ENCODE measurements at places on chromosomes 4 and X.
A peak's percentile ranks its signal among the peaks of the same experiment; 100 is the strongest.

GRCh38 chr4:134201216-134202161 is at the start of gene PABPC4L:
TSS of gene PABPC4L (minus strand) at chr4:134201789. CDS start at chr4:134201019, 770 bp downstream.
- DNase-seq: peak; percentile 66

DNA sequence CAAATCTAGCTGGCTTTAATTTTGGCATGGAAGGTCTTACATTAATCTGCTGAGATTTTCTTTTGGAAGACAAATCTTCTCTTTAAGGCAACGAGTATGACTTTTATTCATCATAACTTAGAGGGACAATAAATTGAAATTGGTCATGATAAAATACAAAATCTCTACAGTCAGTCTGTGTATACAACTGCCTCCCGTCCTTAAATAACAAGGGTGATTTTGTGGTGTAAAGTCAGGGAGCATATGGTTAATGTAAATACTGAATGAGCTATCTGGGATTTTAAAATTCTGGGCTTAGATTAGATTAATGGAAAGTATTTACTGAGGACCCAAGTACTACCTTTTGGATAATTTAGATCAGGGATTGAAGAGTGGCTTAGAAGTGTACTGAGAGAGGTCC is 328.4 kb upstream of the HAND2 start:
- DNase-seq: no peak

- DNase-seq: no peak
Observed at GRCh38 chr4:14850455-14851097, 151.7 kb upstream of the CPEB2 start.

- no peak for DNase-seq
Observed at GRCh38 chrX:40087425-40088298, 10.1 kb downstream of the BCOR start.

DNA sequence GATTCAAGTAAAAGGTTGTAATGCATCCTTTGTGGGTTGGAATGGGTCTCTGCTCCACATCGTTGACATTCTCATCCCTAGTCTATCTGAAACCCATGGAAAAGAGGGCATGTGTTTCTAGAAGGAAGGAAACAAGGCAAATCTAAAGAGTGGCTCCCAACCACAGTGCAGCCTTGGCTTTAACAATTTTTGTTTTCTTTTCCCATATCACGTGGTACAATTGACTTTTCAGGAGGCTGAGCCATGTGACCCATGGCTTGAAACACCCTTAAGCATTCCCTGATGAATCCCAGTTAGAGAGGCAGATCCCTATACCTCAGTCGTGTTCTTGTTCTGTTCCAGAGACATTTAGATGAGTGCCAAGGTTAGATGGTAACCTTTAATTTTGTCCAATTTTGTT is 12.8 kb downstream of the DCUN1D4 start:
- DNase-seq: no peak

- DNase-seq: no peak
Observed at GRCh38 chr4:108546728-108547127, 73.6 kb upstream of the RPL34 start.

DNA sequence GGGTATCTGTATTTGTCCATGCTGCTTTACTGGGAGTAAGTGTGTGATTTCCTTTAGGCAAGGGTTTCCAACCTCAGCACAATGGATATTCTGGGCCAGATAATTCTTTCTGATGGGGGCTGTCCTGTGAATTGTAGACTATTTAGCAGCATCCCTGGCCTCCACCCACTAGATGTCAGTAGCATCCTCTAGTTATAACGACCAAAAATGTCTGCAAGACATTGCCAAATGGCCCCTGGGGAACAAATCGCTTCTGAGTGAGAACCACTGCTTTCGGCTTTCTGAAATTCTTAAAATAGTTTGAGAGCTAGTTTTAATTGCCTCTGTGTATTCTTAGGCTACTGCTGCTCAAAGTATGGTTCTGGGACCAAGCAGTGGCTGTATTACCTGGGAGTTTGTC is 81.2 kb upstream of the GPM6B start:
- peak; percentile 48 for DNase-seq

DNA sequence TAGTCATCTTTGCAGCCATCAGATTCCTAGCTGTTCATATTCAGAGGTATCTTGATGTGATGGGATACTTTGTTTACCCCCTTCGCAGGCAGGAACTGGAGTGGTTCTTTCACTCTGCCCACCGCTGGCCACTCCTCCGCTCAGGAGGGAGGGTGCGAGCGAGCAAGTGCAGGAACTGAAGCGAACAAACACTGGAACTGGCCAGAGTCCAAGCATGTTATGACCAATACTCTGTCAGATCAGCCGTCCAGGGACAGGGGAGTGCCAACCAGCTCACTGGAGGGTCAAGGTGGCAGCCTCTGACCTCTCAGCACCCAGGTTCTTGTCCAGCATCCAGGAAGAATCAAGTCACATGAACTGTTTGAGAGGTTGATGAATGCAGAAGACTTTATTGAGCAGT is 18.0 kb upstream of the MANBA start:
- DNase-seq: no peak

DNA sequence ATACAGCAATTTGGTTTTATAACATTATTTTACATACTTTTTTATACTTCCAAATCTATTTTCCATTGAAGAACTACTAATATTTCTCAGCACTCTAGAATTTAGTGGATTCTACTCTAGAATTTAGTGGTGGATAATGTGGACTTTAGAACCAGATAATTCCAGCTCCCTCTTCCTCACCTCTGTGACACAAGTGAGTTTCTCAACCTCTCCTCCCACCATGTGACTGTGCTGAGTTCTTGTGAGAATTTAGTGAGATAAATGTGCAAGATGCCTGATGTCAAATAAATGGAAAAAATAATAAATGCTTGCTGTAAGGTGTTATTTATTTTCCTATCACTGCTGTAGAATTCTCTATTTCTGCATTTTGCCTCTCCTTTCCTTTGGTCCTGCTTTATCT is 107.3 kb downstream of the CPEB2 start:
- DNase-seq: no peak

DNA sequence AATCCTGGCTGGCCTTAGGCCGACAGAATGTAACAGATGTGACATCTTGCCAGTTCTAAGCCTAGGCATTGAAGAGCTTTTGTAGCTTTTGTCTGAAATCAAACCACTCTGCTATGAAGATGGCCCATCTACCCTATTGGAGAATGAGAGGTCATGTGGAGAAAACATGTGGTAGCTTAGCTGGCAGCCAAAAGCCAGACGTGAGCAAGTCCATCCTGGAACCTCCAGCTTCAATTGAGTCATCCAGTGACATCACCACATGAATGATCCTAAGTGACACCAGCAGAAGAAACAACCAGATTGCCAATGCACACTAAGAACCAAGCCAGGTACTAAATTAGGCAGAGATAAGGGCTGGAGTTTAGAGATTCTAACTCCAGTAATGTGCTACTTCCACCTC is 154.8 kb upstream of the ZFP42 start:
- no peak for DNase-seq
